ENCODE measurements at places on chromosomes 16 and 17.

DNA sequence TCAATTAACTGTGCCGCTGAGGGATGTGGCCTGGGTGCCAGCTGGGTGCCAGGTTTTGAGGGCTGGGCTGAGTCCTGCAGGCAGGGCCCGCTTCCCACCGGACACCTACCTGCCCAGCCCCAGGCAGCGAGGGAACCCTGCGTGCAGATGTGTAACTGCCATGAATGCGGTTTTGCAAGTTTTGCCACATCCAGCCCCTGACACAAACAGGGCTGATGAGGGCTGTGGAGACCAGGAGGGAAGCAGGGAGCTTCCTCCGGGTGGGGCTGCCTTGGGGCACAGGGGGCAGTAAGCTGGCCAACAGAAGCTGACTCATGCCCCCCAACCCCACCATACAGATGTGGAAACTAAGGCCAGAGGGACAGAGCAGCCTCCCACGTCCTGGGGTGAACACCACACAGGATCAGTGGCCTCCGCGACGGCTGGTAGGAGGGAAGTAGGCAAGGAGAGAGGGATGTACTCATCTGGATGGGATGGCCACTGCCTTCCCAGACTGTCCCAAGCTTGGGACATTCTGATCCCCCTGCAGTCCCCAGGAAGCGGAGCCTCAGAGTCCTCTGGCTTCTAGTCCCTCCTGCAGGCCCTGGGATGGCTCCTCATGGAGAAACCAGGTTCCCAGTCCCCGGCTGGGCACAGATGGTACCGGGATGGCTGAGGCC lies 1.6 kb downstream of the UBALD1 start:
- no peak for DNase-seq

DNA sequence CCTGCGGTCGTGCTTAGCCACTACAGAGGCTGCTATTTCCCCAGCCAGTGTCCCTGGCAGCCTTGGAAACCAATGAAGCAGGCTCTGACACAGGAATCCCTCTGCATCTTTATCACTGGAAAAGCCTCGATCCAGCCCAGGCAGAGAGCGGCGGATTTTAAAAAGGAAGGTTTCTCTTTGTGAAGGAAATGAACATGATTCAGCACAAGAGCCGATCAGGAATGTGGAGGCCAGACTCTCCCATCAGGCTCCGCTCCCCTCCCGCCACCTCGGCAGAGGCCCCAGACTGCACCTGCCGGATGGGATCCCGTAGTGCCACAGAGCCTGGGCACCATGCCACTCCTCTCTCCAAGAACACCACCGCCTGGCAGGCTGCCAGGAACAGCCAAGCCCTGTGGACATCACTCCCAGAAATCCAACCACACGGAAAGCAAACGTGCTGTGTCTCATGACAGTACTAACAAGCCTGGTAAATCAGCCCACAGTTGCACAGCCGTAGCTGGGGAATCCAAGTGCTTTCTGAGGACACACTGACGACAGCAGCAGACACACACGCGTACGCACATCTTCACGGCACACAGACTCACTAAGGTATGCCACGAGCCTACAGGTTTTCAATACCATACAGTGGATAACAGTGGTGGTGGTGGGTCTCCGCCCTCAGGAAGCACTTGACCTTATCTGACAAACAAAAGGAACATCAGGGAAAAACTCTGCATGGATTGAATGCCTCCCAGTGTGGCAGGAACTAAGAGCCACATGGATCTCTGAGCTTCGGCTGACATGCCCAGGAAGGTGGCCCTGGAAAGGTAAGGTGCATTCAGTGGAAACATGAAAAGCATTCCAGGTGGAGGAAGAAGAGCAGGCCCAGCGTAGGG lies 5.4 kb downstream of the LRRC75A start:
- peak; percentile 8 for DNase-seq

DNA sequence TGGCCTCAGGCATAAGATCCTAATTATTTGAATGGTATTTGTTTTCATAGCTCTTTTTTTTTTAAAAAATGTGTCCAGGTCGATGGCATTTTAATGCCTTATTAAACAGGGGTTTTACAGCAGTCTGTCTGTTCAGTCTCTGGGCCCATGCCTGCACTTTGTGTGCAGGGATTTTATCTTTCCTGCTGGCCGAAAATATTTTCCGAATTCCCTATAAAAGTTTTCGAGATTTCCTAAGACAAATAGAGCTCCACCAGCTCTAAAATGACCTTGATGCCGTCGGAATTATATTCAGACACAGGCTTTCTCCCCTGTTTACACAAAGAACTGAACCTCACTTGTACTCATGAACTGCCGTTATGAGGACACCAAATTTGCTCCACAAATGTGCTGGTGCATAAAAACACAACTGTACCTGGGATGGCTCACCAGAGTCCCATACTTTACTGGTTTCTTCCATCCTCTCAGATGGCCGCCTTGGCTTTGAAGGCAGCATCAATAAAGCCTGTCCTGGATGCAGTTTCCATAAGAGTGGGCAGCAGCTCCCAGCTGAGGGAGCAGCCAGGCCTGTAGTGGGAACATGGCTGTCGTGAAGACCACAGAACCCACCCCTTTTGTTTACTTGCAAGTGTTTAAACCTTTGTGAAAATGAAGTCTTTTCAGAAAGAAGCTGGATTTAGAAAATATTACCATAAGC lies 44.9 kb downstream of the TBX4 start:
- no peak for DNase-seq

DNA sequence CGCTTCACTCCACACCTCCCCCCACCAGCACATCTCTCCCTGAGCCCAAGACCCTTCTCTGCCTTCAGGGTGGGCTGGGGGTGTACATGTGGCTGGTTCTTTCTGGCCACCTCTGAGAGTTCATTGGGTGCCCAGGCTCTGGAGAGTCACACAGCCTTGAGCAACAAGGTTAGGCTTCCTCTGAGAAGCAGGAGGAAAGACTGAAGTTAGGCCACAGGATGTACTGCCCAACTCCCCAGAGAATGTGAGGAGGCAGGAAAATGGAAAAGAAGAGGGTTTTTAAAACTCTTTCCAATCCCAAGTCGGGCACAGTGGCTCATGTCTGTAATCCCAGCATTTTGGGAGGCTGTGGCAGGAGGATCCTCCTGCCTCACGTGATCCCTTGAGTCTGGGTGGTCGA lies 7.3 kb downstream of the PCGF2 start:
- no peak for DNase-seq

DNA sequence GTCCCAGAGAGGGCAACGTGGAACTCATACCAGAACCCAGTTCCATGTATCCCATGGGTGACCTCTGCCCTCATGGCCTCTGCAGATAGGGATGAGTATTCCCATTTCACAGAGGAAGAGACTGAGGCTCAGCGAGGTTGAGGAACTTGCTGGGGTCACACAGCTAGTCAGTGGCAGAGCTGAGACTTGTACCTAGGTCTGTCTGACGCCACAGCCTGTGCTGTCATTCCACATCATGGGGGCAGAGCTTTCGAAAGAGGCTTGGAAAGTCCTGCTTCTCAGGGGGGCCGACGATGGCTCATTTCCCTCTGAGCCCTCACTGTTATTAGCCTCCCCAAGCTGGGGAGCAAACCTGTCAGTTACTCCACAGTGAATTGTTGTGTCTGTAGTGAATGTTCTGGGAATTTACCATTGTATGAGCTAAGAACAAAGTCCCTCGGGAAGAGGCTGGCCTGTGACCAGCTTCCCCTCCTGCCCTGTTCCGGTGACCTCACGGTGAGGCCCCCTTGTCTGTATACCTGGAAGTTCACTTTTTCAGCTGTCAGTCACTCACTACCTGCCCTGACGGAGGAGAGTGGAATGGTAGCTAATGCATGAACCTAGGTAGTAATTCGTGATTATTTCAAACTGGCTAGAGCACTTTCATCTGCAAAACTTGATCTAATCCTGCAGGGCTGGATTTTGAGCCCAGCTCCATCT lies 8.9 kb downstream of the METTL22 start:
- DNase-seq, result no peak

All from AG09319 (cell line).